ENCODE measurements at places on chromosomes 7 and 10. TPM values are rescaled to one million over a fixed set of nuclear protein-coding genes. Genes with fewer than 3 reads are reported as not detected.

Gene PLPP4
- not detected for total RNA-seq

- H3K4me1 ChIP-seq: no peaks in the 10 kb centered on the region
- DNase-seq: no peak
- H3K27ac ChIP-seq: no peak overlapping the region
- no peaks in the 10 kb centered on the region for H3K36me3 ChIP-seq
- H3K4me3 ChIP-seq: no peak overlapping the region
- no peaks in the 10 kb centered on the region for H3K27me3 ChIP-seq
These were observed 97.0 kb downstream of the PCLO start for GRCh38 chr7:83065714-83066113.

GRCh38 chr7:134778941-134779740, at the start of gene CALD1:
Gene CALD1 (plus strand): TSS chr7:134779634. CDS start chr7:134867734, 88,100 bp downstream.
- no peak within 1 kb of the TSS for H3K4me3 ChIP-seq
- H3K27ac ChIP-seq: no peak within 1 kb of the TSS
- no peak for DNase-seq
- no peaks in the 10 kb centered on the region for H3K4me1 ChIP-seq

DNA sequence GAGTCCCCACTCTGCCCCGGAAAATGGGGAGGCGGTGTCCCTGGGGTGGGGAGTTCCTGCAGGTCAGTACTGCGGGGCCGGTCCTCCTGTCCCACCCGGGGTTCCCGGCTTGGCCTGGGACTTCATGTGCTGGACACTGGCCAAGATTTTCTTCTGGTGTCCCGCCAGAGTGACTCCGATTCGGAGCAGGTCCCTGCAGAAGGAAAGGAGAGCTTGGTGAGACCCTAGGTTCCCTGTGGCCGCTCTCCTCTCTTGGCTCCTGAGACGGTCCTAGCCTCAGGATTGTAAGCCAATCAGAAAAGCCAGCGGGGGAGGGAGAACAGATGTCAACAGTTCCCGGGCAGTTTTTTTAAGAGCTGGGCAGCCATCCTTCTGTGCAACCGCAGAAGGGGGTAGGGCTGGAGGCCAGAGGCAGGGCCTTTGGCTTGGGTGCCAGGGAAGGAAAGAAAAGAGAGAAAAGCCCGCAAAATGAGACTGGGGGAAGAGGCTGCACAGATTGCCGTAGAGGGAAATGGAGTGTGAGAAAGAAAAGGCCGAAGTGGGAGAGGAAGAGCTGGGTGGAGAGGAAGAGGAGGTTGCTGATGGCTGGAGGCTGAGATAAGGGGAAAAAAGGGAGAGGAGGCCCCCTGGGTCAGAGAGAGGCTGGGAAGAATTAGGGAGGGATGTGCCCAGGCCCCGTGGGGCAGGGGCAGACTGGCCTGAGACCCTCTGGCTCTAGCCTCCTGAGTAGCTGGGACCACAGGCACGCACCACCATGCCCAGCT, 23.7 kb downstream of the EPHB4 start:
- H3K4me1 ChIP-seq: peaks cover 4% of the 10 kb centered on the region
- H3K36me3 ChIP-seq: no peaks in the 10 kb centered on the region
- peak; percentile 72 for DNase-seq
- H3K4me3 ChIP-seq: no peak overlapping the region

Data from activated CD8-positive, alpha-beta T cell treated with anti-CD3 and anti-CD28 coated beads for 36 hours (primary cell).